Stimulated activated CD8-positive, alpha-beta memory T cell treated with anti-CD3 and anti-CD28 coated beads, Interleukin-2, amount 100 ng/mL, for 48 hours (primary cell): ENCODE measurements at places on chromosomes 7 and 10.

GRCh38 chr7:91633013-91633441, 247.5 kb downstream of the MTERF1 start:
- no peak for DNase-seq

DNA sequence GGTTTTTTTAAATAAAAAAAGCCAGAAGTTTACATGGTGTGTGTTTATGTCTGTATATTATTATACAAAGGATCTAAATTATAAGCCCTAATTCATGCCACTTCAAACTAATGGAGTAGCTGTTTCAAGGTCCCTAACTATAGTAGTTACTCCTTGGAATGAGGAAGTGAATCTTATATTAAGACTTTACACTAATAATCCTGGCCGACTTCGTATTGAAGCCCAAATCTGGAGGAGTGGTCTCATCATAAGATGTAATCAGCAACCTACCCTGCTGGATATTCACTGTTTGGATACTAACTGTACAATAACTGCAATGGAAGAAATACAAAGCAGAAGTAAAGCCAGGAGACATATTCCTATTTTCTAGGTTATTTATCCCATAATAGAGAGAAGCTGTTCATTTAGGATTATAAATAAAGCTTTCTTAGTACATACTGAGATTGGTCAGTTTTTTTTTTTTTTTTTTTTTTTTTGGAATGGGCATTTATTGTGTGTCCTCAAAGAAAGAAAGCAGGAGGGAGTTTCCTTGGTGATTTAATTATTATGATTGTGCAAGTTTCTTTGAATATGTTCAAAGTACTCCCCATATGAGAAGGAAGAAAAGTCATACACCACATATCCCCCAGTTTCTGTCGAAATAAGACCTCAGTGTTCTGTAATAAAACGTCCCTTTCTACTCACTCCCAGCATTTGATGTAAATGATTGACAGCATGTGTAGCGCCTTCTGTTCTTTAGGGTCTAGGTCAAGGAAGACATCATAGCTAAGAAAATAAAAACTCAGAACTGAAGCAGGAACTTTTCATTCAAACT, 397.8 kb downstream of the EXOC4 start:
- no peak for DNase-seq

GRCh38 chr7:151040616-151041375, 7.5 kb upstream of the ASIC3 start:
- no peak for DNase-seq

DNA sequence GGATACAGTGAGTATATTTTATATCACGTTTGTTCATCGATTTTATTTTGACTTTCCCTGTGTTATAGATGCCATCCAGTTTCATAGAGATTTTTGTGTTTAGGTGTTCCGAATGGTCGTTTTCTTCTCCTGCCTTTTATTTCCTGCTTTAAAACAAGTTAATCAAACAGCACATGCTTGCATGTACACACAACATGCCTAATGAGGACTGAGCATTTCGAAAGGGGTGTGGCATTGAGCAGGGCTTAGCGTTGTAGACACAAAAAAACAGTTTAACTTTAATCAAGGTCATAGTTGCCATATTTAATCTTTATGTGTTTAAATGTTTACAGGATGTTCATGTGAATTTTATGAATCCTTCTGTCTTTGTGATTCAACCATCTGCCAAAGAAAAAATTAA, 430.5 kb upstream of the GALNT17 start:
- DNase-seq: no peak

- no peak for DNase-seq
Observed at GRCh38 chr7:11221984-11222383, 248.3 kb downstream of the PHF14 start.

DNA sequence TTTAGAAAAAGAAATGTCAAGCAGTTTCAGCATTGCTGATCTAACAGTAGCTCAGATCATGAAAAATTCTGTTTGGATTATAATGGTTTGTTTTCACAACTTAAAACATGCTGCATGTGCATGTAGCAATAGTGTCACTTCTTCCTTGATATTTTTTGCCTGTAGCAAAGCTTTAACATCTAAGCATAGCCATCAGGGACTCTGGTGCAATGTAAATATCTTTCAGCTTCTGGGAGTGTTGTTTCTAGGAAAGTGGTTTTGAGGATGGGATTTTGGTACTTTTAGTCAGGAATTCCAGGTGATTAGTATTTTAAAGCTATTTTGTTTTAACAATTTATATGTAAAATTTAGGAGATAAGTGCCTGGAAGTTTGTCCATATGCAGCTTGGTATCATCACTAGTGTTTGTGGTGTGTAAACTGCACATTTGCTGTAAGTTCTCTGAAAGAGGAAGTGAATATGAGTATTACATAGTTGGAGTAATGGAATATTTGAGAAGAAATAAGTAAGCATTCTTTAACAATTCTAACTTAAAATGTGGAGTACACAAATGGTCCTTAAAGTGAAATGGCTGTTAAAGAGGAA, 1.9 kb downstream of the RSBN1L start:
- no peak for DNase-seq

DNA sequence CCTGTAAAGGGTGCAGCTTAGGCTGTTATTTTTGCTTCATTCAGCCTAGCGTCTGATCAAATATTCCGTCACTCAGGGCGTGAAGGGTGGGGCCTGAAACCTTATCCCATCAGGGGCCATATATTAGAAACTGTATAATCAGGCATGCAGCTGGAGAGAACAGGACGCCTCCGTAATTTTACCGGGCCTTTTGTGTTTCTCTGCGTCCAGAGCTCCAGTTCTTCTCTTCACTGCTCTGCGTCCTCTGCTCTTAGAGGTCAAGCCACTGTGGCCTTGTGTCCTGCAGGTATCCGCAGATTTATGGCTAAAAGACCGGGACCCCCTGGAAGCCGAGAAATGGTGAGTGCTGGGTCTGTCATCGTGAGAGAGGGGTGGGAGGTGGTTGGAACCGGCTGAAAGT, at the start of gene ZNF735:
Gene ZNF735 (plus strand): TSS at position 301 of the 400 bp plus-strand sequence. CDS start 0 bp downstream, at position 301.
- no peak for DNase-seq

- DNase-seq: no peak
Observed at GRCh38 chr7:17448479-17449423, 150.3 kb downstream of the AHR start.

DNA sequence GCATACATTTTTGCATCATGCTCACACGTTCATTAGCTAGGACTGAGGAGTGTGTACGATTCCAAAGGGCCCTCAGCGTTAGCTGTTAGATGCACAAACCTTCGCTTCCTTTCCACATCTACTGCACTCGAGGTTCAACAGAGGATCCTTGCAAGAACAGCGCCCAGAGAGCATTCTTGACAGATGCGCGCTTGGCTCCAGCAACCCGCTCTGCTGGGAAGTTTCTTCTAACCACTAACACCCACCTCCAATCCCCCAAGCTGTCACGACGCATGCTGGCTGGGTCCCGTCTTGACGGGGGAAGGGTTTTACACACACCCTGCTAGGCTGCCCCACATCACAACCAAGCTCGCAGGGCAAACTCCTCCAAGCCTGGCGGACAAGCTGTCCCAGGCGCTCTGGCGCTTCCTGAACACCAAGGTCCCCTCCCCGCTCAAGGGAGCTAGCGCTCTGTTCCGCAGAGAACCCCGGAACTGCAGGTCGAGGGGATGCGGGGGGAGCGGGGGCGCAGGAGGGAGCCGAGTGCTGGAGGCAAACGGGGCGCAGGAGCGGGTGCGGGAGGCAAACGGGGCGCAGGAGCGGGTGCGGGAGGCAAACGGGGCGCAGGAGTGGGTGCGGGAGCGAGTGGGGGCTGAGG, 653 bp upstream of the ADRB1 start:
- DNase-seq: no peak

DNA sequence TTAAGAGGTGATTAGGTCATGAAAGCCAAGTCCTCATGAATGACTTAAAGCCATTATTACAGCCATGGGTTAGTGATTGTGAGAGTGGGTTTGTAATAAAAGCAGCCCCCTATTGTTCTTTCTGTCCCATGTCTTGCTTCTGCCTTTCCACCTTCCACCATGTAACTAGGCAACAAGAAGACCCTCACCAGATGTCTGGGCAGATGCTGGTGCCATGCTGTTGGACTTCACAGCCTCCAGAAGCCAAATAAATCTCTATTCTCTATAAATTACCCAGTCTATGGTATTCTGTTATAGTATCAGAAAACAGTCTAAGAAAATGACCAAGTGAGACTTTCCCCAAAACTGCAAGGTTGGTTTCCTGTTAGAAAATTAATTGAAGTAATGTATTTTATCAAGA, 460.3 kb upstream of the ADARB2 start:
- DNase-seq: no peak

DNA sequence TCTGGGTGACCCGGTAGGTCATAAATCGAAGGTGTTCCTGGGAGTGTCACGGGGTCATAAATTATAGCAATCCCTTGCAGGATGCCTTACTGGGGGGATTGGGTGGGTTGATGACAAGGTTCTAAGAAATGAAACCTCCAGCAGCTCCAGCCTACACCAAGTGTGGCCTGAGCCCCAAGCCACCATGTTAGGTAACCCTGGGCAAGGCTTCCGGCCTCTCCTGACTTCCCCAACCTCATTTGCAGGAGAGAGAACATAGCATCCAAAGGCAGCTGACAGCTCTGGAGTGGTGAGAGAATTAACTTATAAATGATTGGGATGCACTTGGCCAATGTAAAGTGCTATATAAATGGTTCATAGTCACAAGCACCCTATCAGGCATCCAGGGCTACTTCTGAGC, 52.8 kb upstream of the TMEM273 start:
- no peak for DNase-seq

DNA sequence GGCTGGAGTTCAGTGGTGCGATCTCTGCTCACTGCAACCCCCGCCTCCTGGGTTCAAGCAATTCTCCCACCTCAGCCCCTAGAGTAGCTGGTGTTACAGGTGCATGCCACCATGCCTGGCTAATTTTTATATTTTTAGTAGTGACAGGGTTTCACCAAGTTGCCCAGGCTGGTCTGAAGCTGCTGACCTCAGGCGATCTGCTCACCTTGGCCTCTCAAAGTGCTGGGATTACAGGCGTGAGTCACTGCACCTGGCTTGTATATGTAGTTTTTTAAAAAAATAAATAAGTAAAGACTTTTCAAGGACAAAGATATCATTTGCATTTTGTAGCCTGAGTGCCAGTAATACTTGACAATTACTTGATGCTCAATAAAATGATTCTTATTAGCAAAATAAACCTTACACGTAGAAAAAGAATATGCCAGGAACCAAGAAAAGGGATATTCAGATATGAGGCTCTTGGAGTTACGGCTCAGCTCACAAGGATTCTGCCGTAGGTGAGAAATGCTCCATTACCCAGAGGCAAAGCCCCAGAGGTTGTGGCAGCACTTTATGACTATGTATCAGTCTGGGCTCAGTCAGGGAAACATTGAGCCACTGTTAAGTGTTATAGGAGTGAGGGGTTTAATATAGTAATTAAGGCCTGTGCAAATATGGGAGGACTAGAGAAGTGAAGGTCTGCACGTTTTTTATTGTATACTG, 98.5 kb downstream of the TPST1 start:
- no peak for DNase-seq

GRCh38 chr10:59360605-59361405, 1.5 kb downstream of the FAM13C start:
- no peak for DNase-seq

DNA sequence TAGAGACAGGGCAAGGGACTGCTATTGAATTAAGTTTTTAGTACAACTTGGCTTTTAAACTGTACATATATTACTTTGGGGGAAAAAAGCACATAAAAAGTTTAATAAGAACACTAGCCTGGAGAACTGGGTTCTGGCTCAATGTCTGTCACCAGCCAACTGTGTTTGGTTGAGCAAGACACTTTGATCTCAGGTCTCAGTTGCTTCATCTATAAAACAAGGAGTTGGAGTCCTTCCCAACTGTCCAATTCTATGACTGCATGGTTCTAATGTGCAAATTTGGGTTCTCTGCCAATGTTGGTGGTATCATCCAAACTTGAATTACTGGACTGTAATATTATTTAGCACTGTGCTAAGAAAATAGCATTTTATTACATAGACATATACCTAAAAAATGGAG, 50.3 kb downstream of the ATXN7L1 start:
- DNase-seq: no peak

GRCh38 chr7:120709972-120710320, 148.0 kb downstream of the TSPAN12 start:
- DNase-seq: no peak

DNA sequence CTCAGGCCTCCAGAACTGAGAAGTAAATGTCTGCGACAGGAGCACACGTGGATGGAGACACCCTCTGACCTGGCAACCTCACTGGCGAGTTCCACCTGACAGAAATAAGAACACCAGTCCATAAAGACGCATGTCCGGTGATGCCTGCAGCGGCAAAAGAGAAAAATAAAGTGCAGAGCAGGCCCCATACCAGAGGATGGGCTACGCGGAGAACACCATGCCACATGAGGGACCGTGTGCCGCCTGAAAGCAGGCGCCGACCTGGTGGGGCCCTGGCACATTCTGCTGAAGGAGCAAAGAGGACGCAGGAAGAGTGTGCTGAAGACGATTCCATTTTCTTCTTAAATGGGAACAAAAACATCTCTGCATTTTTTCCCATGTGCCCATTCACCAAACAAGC, 105.0 kb downstream of the VIPR2 start:
- DNase-seq: no peak

- no peak for DNase-seq
Observed at GRCh38 chr10:48935577-48935976, 4.1 kb downstream of the LRRC18 start.

GRCh38 chr7:121164247-121164646, 164.6 kb upstream of the WNT16 start:
- no peak for DNase-seq

- no peak for DNase-seq
Observed at GRCh38 chr7:155986497-155987160, 174.4 kb upstream of the SHH start.
